ENCODE measurements at places on chromosomes 2 and 18. TPM values are rescaled to one million over a fixed set of nuclear protein-coding genes. Genes with fewer than 3 reads are reported as not detected.

The DTNA gene
- 34.6 TPM for polyA plus RNA-seq

The TDRD15 gene
- not detected for polyA plus RNA-seq

The FAM124B gene
- not detected for polyA plus RNA-seq

The PCARE gene
- polyA plus RNA-seq: 0.34 TPM

The D2HGDH gene
- polyA plus RNA-seq: 23.4 TPM

The MALL gene
- not detected for polyA plus RNA-seq

The NT5C1B gene
- 1.9 TPM for polyA plus RNA-seq
